Astrocyte of the cerebellum (primary cell): ENCODE measurements at places on chromosomes 4 and X.
A peak's percentile ranks its signal among the peaks of the same experiment; 100 is the strongest.

DNA sequence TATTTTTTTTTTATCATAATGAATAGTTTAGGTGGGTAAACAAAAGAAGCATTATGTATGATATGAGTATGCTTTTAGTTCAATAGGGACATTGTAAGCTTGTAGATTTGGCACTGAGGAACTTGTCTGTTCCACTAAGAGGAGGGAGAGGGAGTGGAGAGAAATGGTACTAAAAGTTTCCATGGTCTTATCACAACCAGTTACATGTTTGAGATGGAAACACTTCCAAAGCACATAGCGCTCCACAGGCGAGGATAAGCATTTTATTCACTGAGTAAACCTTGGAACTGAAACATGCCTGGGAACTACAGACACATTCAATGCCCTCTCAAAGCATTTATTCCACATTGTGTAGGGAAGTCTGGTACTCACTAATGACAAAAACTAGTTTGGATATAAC is 15.5 kb downstream of the MYOZ2 start:
- no peak for DNase-seq

DNA sequence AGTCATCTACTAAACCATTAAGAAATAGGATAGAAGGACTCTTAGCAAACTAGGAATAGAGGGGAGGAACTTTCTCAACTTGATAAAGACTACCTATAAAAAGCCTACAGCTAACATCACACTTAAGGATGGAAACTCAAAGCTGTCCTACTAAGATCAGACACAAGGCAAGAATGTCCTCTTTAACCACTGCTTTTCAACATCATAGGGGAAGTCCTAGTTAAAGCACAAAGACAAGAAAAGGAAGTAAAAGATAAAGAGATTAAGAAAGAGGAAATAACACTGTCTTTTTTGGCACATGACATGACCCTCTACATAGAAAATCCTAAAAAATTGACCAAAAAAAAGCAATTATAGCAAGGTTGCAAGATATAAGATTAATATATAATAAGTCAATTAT is 136.6 kb downstream of the FBXW7 start:
- no peak for DNase-seq

GRCh38 chr4:13162886-13163285 is 321.3 kb downstream of the RAB28 start:
- DNase-seq: peak; percentile 66

GRCh38 chr4:997375-998071 is 4.3 kb upstream of the SLC26A1 start:
- DNase-seq: no peak

DNA sequence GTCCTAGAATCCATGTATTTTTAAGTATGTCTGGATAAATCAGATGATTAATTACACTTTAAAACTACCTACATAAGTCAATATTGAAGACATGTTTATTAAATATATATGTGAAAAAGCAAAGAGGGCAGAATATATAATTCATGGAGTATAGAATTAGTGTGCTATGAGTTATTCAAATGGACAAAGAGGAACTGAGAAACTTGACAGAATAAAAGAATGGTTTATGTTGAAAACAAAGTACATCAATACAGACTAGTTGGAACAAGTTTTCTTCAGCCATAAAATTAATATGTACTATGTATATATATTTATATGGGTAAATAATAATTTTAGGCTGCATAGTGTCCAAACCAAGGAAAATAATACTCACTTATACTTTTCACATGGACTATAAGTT is 173.5 kb downstream of the NPFFR2 start:
- no peak for DNase-seq

- DNase-seq: no peak
These were observed 101.2 kb upstream of the KLF3 start for GRCh38 chr4:38562751-38563198.

DNA sequence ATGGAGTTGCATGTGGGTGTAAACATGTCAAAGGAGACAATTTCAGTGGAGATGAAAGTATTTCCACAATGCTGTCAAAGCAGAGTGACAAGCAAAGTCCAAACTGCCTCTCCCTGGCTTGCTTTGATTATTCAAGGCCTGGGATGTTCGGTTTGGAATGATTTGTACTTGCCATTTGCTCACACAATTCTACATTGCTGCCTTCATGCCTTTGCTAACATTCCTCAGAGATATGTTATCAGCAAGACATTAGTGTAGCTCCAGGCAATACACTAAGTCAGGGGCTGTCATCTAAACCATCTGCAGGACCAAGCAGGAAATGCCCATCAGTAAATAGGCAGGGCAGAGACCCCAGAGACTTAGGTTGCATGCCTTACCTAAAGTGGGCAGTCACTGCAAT is 79.6 kb upstream of the C1QTNF7 start:
- DNase-seq: no peak

GRCh38 chrX:37638047-37638446 is 47.5 kb upstream of the XK start:
- no peak for DNase-seq

GRCh38 chr4:57119054-57119651 is 9.0 kb upstream of the IGFBP7 start:
- peak; percentile 72 for DNase-seq

DNA sequence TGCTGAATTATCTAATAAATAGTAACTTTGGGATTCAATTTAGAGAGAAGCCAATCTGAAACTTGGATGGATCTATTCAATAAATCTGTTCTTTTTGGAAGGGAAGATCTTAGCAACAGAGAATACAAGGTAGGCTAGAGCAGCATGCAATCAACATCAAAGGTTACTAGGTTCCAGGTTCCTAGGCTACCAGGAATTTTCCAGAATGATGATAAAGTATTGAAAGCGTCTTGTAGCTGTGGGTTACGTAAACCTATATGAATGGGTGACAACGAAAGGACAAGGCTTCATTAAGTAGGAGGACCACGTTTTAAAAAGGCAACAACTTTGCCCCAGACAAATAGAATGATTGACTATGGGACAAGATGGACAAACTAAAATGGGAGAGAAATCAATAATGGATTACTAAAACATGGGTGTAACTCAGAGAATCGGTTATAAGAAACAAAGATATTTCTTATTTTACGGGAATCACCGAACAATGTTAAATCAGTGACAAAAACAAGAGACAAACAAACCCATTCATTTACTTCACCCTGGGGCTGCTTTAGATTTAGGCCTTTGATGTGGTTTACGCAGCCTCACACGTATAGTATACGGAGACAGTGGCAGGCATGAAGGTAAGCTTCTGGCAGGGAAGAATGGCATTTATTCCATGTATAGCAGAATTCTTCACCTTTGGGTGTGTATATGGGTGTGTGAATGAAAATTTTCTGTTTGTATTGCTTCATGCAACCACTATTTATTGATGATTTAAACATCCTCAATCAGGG is 732.6 kb upstream of the PABPC4L start:
- no peak for DNase-seq

DNA sequence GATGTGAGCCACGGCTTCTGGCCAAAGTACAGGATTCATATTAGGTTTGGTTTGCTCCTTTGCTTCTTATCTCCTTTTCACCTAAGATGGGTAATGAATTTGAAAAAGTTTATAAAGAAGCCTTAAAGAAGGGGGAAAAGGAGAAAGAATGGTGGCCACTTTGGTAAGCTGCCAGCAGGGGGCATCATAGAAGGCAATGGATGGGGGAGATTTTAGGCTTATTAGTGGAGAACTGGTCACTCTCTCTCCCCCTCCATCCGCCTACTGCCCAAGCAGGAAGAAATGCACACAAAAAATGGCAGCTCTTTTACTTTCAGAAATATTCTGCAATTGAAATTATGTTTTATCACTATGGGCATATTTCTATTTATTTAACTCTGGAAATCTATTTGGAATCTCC is 32.0 kb downstream of the SPARCL1 start:
- no peak for DNase-seq

DNA sequence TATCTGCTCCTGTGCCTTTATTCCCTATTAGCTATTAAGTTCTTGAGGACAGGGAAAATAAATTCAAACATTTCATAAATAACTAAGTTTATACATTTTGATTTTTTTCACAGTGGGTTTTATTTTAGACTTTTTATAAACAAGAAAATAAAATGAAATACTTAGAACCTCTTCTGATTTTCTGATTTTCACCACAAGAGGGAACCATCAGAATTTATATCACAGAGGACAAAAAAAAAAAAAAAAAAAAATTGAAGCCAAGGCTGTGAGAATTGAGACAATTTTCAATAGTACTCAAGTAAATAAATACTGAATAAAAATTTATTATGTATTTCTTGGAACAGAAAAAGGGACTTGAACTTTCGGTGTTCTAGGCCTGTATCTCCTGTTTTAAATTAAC is 288.1 kb downstream of the SH3BGRL start:
- DNase-seq: no peak

GRCh38 chr4:121192480-121192879 is 28.4 kb upstream of the TNIP3 start:
- DNase-seq: no peak

- no peak for DNase-seq
These were observed 1993.8 kb downstream of the ARAP2 start for GRCh38 chr4:34250562-34250961.

- no peak for DNase-seq
These were observed 28.2 kb upstream of the SPARCL1 start for GRCh38 chr4:87557348-87557747.

DNA sequence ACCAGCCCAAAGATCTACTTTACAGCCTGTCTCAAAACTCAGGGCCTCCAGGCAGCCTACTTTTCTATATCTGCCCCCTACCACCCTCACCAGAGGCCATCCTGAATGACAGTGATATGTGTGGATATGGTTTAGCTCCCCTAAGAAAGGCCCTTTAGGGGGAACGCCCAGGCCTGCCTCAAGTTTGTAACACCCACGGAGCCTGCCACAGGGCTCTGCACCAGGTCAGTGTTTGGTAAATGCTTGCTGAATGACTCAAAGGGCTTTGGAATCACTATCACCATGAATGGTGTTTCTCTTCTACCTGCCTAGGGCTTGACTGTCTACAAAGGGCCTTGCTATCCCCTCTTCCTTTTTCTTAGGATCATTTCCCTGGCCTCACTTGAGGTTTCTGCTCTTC is 11.3 kb upstream of the LONRF3 start:
- no peak for DNase-seq
